CD4-positive, alpha-beta T cell treated with Interferon gamma for 1 hour (primary cell): ENCODE measurements at places on chromosomes 6 and 20.

DNA sequence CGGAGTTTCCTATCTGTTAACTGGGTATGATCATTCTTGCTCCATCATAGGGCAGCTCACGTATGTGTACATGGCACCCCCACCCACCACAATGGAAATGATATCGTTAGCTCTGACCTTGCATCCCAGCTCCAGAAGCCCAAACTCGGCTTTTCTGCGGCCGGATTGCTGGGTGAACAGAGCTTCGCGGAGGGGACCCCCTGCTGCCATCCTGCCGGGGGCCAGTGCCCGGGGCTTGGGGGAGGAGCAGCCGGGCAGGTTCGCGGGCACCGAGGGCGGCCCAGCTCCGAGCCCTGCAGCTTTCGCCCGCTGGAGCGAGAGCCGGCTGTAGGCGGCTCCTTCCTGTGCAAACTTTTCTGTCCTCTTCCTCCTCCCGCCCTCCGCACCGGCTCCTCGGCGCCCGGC lies 24.9 kb upstream of the FUCA2 start:
- peak; percentile 36 for DNase-seq

DNA sequence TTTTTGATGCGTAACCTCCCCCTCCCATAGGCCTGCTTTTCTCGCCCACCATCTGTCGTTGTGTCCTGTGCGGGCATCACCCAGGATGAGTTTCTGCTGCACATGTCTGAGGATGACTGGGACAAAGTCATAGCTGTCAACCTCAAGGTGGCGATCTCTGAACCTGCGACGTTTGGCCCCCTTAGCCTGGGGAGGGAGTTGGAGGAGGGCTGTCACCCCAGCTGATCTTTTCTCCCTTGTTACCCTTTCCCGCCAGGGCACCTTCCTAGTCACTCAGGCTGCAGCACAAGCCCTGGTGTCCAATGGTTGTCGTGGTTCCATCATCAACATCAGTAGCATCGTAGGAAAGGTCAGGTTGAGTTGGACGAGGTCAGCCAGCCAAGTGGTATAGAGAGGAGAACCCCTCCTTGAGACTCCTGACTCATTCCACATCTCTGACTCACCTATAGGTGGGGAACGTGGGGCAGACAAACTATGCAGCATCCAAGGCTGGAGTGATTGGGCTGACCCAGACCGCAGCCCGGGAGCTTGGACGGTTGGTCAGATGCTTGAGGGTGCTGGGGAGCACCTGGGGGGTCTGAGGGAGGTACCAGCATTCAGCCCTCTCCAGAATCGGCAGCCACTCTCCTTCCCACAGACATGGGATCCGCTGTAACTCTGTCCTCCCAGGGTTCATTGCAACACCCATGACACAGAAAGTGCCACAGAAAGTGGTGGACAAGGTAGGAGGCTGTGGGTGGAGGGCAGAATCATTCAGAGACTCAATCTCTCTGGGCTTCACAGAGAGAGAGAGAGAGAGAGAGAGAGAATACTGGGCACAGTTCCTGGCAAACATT lies 954 bp downstream of the HSD17B8 start:
- DNase-seq, result no peak

DNA sequence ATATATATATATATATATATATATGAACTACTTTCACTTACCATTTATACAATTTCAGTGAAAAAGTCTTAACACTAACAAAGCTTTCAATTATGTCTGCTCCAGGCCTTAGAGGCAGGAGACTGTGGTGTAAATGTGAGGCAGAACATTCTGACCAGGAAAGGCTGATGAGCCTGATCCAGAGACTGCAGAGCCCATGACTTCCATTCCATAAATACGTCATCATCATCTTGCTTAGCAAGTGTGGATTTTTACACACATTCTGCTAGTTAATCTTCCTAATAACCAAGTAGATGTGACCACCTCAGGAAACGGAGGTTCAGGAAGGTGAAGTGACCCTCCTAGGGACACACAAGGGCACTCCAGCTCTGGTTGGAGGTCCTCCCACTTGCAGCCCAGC lies 14.9 kb downstream of the TRERF1 start:
- no peak for DNase-seq

DNA sequence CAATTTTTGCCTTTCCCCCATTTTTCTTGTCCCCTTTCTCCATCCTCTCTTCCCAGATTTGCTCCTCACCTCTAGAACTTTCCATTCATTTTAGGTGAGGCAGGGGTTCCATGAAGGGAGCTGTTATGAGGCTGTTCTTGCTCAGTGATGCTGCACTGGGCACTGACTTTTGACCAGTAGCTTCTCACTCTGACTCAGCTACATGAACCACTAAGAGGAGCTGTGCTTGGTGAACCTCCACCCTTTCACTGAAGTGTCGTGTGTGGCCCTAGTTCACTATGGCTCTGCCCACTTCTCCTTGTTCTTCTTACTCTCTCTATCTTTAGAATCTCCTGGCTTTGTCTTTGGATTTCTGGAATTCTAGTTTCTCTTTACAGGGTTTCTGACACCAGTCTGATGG lies 307.1 kb upstream of the RNF24 start:
- no peak for DNase-seq

DNA sequence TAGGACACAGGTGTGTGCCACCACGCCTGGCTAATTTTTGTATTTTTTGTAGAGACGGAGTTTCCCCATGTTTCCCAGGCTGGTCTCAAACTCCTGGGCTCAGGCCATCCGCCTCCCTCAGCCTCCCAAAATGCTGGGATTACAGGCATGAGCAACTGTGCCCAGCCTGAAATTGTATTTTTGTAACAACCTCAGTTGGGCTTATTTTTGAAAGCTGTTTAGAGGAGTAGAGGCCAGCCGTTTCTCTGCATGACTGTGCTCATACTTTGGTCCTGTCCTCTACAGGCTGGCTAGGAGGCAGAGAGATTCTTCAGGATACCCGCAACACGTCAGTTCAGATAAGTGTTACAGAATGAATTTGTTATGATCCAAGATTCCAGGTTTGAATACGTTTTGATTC lies 22.1 kb downstream of the CAGE1 start:
- DNase-seq, result no peak

DNA sequence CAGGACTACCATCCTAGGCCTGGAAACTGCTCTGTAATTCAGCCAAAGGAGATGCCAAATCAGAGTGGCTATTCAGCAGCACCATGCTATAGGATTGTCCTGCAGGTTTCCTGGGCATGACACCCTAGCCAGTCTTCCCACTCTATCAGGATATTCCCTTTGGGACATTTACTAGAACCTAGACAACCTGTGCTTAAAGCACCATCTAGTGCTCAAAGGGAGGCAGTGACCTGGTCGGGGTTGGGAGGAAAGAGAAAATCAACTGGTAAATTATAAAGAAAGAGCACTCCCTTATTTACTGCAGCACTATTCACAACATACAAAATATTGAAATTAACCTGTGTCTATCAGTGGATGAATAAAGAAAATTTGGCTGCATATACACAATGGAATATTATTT lies 67.2 kb upstream of the SMLR1 start:
- DNase-seq, result no peak

- peak; percentile 53 for DNase-seq
Observed at GRCh38 chr6:44268095-44268628, 2.1 kb upstream of the TMEM151B start.

DNA sequence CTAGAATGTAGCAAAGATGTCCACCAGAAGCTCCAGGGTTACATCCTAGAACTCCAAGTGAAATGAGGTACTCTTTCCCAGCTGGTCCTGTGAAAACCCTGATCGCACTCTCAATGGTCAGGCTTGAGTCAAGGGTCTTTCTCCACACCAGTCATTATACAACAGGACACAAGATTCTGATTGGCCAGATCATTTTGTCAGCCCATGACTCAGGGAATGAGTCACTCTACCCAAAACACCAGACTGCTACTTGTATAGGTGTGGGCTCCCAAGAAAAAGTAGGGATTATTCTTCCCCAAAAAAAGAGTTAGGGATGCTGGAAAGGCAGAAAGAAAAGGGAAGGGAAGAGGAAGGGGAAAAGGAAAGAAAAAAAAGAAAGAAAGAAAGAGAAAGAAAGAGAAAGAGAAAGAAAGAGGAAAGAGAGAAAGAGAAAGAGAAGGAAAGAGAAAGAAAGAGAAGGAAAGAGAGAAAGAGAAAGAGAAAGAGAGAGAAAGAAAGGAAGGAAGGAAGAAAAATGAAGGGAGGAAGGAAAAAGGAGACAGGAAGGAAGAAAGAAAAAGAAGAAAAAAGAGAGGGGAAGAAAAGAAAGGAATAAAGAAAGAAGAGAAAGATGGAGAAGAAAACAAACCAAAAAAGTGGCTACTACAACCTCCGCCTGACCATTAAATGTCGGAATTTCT lies 30.5 kb downstream of the ANKEF1 start:
- DNase-seq, result no peak

DNA sequence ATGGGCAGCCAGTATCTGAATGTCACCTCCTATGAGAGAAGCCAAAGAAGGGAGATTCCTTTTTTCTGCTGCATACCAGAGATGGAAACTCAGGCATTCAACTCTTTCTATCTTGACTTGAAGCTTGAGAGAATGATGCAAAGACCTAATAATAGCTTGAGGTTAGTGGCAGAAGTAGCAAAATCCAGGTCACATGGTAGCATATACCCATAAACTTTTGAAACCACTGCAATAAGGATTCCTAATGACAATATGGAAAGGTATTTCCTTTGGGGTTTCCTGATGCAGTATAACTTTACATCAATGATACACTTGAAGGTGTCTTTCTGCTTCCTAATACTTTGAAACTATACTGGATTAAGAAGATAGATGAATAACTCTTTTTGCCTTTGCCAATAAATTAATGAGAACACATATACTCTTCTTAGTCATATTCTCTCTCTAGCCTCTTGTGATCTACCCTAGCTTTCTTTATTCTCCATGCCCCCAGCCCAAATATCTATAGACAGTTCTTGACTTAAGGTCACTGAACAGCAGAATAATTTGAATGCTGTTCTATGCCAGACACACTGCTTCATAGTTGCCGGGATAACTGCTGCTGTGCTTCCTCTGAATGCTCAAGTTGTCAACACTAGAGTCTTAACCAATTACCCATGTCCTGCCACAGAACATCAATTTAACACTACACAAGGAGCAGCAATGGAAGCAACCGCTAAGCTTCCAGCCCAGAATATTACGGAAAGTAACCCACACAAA lies 155.5 kb upstream of the SIM1 start:
- DNase-seq, result no peak

DNA sequence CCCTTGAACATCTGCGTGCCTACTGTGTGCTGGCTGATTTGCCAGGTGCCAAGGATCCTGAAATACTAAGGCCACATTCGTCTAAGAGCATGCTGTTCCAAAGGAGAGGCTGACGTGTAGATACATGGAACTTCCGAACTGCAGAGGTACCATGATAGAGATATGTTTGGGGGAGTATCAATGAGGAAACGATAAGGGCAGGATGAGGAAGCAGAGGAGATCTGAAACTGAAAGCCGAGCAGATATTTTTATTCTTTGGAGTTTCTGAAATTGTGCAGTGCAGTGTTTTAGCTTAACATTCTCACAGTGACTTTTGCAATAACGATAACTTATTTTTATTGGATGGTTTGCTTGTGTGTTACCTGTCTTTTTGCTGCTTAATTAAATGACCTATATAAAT lies 24.3 kb downstream of the BMP6 start:
- DNase-seq, result no peak

GRCh38 chr6:121885399-121886152 lies 450.1 kb downstream of the GJA1 start:
- no peak for DNase-seq

- no peak for DNase-seq
Observed at GRCh38 chr6:77454386-77454785, 8.9 kb downstream of the HTR1B start.

- no peak for DNase-seq
Observed at GRCh38 chr20:4665591-4665990, 56.1 kb upstream of the PRND start.

DNA sequence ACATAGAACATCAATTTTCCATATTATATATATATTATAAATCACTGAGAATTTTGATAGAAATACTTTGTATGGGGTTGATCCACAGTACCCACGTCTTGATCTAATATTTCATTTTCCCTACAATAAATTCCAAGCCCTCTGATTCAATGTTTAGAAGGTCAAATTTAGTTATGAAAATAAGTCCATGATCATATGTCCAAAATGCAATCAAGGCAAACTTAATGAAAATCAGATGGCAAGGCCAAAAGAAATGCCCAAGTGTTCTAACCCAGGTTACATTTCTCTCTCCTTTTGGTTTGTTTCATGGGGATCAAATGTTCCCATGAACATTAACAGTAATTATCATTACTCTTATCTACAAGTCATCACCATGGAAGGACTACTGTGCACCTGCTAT lies 203.8 kb downstream of the KIF16B start:
- DNase-seq, result no peak

GRCh38 chr20:34884260-34884659 lies 7.8 kb downstream of the ACSS2 start:
- no peak for DNase-seq

DNA sequence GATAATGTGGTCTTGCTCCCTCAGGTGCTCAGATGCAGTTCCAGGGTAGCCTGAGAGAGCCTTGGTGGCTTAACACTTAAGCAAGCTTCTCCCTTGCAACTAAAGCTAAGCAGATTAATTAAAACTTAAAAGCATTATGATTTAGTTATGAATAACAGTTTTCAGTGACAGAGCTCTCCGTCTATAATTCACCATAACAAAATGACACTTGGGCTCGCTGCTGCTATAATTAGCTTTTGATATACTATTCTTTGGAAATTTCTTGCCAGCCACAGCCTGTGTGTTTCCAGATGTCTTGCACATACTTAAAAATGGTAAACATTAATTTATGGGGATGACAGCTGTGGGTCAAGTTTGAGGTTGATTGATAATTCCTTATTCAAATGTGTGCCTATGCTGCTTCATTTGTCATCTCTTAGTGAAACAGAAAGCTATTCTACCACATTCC lies 380.5 kb downstream of the TFAP2B start:
- DNase-seq, result no peak

DNA sequence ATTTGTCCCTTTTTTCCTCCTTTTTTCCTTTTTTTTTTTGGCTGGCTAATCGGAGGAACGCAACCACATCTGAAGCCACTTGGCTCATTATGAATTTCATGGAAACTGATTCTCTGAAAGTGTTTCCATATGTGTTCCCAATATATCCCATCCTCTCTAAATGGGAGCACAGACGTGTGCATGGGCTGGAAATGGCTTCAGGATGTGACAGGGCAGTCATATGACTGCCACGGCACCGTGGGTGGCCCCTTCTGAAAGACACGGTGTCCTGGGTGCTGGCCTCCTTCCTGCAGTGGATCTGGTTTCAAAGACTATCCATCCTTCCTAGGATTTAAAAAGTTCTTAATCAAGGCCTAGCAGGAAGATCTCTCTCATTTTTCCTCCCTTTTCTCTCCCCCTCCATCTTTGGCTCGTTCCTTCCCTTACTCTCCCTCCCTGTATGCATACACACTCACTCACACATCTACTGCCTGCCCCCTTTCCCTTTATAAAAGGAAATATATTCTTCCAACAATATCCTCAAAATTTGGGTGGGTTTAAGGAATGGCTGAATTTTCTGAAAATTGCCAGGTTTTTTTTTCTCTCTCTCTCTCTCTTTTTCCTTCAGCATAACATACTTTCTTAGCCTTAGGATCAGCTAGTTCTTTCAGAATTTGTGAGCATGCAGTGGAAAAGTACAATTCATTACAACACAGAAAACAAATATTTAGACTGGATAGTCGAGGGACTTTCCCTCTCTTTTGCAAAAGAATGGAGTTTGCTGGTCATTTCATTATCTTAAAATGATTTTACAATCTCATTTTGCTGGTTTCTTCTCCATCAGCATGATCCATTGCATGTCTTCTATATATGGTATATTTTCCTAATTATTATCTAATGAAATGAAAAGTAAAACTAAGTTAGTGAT lies 161.2 kb upstream of the SUPT3H start:
- no peak for DNase-seq

GRCh38 chr6:100456141-100456907 lies 8.4 kb downstream of the SIM1 start:
- DNase-seq, result no peak

GRCh38 chr6:98880486-98880885 lies 46.1 kb downstream of the POU3F2 start:
- DNase-seq, result no peak
